Retina (tissue), 1 donor: ENCODE measurements at places on chromosomes 7 and 10.

DNA sequence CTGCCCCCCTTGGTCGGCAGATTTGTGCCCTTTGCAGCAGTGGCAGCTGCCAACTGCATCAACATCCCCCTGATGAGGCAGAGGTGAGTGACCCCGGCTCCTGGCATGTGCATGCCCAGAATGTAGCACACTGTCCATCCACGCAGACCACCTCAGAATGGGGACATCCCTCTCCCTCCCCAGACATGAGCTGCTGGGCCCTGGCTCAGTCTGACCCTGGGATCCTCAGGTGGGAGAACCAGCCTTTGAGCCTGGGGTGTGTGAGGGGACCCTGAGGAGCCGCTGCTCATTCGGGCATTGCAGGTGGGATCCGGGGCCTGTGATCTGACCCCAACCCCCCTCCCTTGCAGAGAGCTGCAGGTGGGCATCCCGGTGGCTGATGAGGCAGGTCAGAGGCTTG lies 5.7 kb downstream of the SFXN3 start:
- no peak for DNase-seq

DNA sequence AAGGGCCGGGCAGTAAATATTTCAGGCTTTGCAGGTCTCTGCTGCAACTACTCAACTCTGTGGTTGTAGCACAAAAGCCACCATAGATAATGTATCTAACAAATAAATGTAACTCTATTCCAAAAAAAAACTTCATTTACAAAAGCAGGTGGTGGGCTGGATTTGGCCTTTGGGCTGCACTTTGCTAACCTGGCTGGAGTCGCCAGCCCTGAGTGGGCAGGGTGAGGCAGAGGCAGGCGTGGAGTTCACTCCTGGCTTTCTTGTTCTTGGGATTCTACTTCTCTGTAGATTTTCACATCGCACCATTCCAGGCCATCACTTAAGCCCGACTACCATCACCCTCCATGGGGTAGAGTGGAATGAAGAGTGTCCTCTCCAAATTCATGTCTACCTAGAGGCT lies 367.6 kb upstream of the MGMT start:
- no peak for DNase-seq

GRCh38 chr10:78481842-78482241 lies 448.2 kb downstream of the RPS24 start:
- DNase-seq = no peak

DNA sequence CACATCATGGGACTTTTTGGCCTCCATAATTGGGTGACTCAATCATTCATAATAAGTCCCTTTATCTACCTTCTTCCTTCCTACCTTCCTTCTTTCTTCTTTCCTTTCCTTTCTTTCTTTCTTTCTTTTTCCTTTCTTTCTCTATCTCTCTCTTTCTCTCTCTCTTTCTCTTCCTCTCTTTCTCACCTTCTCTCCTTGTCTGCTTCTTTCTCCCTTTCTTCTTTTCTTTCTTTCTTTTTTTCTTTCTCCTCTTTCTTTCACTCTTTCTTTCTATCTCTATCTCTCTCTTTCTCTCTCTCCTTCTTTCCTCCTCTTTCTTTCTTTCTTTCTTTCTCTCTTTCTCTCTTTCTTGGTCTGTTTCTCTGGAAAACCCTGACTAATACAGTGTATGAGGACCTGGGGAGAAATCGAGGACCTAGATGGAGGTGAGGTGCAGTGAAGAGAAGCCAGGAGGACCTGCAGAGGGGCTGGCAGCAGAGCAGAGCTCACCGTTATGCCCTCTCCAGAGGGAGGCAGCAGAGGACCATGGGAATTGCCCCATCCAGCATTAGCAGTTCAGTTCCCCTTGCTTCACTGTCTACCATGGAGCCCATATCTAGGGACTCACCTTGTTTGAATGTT lies 52.7 kb upstream of the BTRC start:
- DNase-seq = no peak

GRCh38 chr10:86294346-86295265 lies 72.0 kb downstream of the GRID1 start:
- no peak for DNase-seq

GRCh38 chr10:31261511-31262311 lies 57.3 kb upstream of the ZEB1 start:
- DNase-seq = no peak

DNA sequence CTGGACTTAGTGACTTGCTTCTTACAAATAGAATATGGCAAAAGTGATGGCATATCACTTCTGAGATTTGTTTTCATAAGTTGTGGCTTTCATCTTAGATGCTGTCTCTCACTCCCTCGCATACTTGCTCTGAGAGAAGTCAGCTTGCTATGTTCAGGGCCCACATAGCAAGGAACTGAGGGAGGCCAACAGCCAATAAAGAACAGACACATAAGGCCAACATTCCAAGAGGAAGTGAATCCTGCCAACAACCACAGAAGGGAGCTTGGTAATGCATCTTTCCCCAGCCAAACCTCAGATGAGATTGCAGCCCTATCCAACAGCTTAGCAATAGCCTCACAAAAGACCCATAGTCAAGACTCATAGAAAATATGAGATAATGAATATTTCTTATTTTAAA lies 39.2 kb upstream of the DMTF1 start:
- no peak for DNase-seq
